Aorta (tissue), 5 donors: ENCODE measurements at places on chromosomes 11 and 22. TPM values are rescaled to one million over a fixed set of nuclear protein-coding genes. Genes with fewer than 3 reads are reported as not detected.
A peak's percentile ranks its signal among the peaks of the same experiment; 100 is the strongest.

DNA sequence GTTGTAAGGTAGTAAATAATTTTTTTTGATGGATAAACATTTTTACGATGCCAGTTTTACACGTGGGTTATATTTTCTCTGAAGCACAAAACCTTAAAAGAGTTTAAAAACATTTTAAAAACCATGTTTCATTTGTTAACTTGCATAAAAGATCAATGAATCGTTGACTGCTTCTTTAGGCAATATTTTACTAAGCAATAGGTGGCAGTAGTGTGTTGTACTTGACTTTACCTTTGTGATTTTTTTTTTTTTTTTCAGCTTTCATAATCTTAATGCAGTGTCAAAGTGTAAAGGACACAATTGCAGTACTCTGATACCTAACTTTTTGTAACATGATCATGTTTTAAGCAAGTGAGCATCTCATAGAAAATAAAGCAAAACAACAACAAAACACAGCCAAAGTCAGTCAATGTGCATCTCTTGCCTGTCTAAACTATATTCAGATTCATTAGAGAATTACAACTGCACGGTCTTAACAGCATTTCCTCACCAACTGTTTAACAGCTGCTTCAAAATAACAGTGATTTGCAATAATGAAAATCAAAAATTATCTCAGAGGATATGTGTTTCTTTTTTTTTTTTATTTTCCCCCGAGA lies 27.7 kb downstream of the DNAJC24 start:
- no peaks in the 10 kb centered on the region for H3K27me3 ChIP-seq
- H3K27ac ChIP-seq: no peak overlapping the region
- DNase-seq: no peak
- H3K36me3 ChIP-seq: no peaks in the 10 kb centered on the region
- no peaks in the 10 kb centered on the region for H3K4me1 ChIP-seq

GRCh38 chr22:27512283-27512761 lies 289.2 kb downstream of the MN1 start:
- H3K36me3 ChIP-seq: no peaks in the 10 kb centered on the region
- peaks cover 2% of the 10 kb centered on the region for H3K4me1 ChIP-seq
- H3K27me3 ChIP-seq: no peaks in the 10 kb centered on the region
- DNase-seq: peak; percentile 92
- H3K27ac ChIP-seq: no peak overlapping the region

GRCh38 chr11:8361206-8361605 lies 97.5 kb upstream of the LMO1 start:
- no peaks in the 10 kb centered on the region for H3K27me3 ChIP-seq
- H3K4me3 ChIP-seq: no peak overlapping the region
- peak; percentile 6 for DNase-seq
- no peaks in the 10 kb centered on the region for H3K36me3 ChIP-seq

- H3K36me3 ChIP-seq: no peaks in the 10 kb centered on the region
- H3K4me1 ChIP-seq: no peaks in the 10 kb centered on the region
- no peak overlapping the region for H3K4me3 ChIP-seq
- no peaks in the 10 kb centered on the region for H3K27me3 ChIP-seq
- no peak overlapping the region for H3K27ac ChIP-seq
- DNase-seq: no peak
These were observed 60.2 kb upstream of the WNT11 start for GRCh38 chr11:76266286-76267100.

The TFIP11 gene
- 24.7 TPM for total RNA-seq

The USP35 gene
- 26.8 TPM for total RNA-seq

- no peak overlapping the region for H3K4me3 ChIP-seq
- peak; percentile 86 for DNase-seq
- no peaks in the 10 kb centered on the region for H3K27me3 ChIP-seq
- no peaks in the 10 kb centered on the region for H3K4me1 ChIP-seq
These were observed 2.8 kb upstream of the LZTR1 start for GRCh38 chr22:20979243-20979809.

GRCh38 chr22:39839204-39839603 lies 54.4 kb downstream of the ENTHD1 start:
- no peak overlapping the region for H3K4me3 ChIP-seq
- no peak for DNase-seq
- no peaks in the 10 kb centered on the region for H3K27me3 ChIP-seq
- H3K4me1 ChIP-seq: no peaks in the 10 kb centered on the region

- H3K36me3 ChIP-seq: no peaks in the 10 kb centered on the region
- H3K4me3 ChIP-seq: no peak overlapping the region
- H3K27me3 ChIP-seq: no peaks in the 10 kb centered on the region
- H3K27ac ChIP-seq: no peak overlapping the region
These were observed 36.7 kb downstream of the ISX start for GRCh38 chr22:35102663-35103062.

GRCh38 chr22:26570115-26570514 lies 19.8 kb downstream of the TPST2 start:
- no peak overlapping the region for H3K4me3 ChIP-seq
- no peaks in the 10 kb centered on the region for H3K36me3 ChIP-seq
- no peaks in the 10 kb centered on the region for H3K4me1 ChIP-seq
- DNase-seq: no peak
- H3K27ac ChIP-seq: no peak overlapping the region
- H3K27me3 ChIP-seq: no peaks in the 10 kb centered on the region

DNA sequence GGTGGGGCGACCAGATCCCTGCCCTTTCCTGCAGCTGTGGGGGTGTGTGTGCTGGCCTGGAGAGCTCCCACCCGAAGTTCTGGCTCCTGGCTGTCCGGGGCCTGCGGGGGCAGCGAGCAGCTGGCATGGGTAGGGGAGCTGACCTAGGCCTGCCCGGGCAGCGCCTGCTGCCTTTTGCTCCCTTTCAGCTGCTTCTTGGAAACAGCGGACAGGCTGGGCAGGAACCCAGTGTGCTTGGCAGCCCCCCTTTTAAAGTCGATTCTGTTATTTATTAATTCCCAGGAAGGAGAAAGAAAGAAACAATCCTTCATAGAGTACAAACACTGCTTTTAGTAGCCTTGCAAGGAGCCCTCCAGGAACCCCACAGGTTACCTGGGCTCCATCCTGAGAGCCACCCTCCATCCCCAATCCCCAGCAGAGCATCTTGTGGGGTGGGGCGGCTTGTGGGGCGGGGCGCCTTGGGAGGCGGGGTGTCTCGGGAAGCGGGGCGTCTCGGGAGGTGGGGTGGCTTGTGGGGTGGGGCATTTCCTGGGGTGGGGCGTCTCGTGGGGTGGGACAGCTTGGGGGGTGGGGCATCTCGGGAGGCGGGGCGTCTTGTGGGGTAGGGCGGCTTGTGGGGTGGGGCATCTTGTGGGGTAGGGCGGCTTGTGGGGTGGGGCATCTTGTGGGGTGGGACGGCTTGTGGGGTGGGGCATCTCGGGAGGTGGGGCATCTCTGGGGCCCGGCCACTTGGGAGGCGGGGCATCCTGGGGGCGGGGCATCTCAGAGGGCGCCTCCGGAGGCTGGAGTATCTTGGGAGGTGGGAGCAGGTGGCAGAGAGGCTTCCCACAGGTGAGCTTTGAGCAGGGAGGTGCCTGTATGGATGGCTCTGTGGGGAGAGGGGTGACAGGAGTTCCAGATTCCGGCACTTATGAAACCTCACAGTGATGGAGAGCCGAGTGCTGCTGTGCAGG lies 7.0 kb downstream of the CD81 start:
- no peak overlapping the region for H3K4me3 ChIP-seq
- no peak for DNase-seq
- H3K4me1 ChIP-seq: no peaks in the 10 kb centered on the region
- H3K36me3 ChIP-seq: no peaks in the 10 kb centered on the region

DNA sequence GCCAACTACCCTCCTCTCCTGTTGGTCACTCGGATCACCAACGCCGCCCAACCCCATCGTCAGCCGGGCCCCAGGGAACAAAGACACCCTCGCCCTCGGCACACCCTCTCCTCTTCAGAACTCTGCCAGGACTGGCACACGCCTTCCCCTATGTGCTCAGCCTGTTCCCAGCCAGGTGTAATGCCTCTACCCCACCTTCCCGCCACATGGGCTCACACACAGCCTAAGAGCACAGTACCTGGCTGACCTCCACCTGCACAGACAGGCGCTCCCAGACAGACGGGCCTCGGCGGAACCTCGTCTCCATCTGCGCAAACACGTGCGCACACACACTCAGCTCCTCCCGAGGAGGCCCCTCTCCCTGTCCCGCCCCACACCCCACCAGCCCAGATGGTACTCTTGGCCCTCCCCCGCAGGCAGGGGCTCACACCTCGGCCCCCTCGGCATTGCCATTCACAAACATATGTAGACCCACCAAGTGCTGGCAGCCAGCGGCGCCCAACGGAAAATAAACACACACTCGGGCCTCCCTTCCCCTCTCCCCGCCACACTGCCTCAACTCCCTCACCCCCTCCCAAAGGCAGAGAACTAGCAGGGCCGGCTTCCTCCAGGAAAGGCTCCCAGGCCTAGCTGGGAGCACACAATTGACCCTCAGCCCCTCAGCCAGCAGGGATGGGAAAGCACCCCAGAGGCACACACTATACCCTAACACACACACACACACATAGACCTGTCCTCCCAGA lies 8.5 kb downstream of the ELFN2 start:
- H3K27ac ChIP-seq: no peak overlapping the region

The MPPED2 gene
- total RNA-seq: 7.5 TPM

The OR52H1 gene
- 0.96 TPM for total RNA-seq

DNA sequence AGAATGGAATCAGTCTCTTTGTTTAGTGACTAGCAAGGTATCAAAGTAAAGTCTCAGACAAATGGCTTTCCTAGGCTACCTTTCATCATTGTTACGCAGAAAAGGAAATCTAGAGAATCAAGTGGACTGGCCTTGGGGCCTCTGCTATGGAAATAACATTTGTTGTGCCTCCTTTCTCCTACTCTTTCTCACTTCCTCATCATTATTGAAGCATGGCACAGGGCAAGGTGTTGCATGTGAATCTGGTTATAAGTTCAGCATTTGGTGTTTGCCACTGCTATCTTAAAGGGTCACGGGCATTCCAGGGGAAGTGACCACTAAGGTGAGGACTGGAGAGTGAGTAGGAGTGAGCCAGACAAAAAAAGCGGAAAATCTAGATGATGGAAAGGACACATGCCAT lies 54.9 kb downstream of the GLYATL1 start:
- no peaks in the 10 kb centered on the region for H3K4me1 ChIP-seq
- H3K36me3 ChIP-seq: no peaks in the 10 kb centered on the region
- DNase-seq: no peak
- H3K27ac ChIP-seq: no peak overlapping the region
- peaks cover 3% of the 10 kb centered on the region for H3K27me3 ChIP-seq

The CECR2 gene
- 0.62 TPM for total RNA-seq

DNA sequence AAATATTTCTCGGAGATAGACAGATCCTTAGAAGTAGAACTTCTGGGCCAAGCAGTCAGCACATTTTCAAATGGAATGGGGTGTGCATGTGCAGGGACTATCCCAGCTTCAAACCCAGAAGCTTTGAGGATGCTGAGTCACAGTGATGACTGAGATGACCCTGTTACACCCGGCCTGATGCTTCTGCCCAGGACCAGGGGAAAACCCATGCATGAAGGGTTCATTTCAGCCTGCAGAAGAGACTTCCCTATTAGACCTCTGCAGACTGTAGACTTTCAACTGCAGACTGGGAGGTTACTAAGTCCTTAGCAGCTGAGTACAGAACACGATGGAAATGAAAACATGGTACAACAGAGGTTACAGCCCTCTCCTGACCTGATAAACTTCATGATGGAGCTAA lies 3.6 kb upstream of the OR2AT4 start:
- no peaks in the 10 kb centered on the region for H3K27me3 ChIP-seq
- no peak overlapping the region for H3K27ac ChIP-seq
- H3K36me3 ChIP-seq: no peaks in the 10 kb centered on the region
- H3K4me3 ChIP-seq: no peak overlapping the region

The HNRNPUL2 gene
- 47.2 TPM for total RNA-seq

GRCh38 chr11:30919389-30920152 lies 333.4 kb upstream of the MPPED2 start:
- H3K36me3 ChIP-seq: no peaks in the 10 kb centered on the region
- H3K4me3 ChIP-seq: no peak overlapping the region
- H3K27ac ChIP-seq: no peak overlapping the region
- no peak for DNase-seq
- H3K27me3 ChIP-seq: no peaks in the 10 kb centered on the region

- H3K27ac ChIP-seq: no peak overlapping the region
- H3K4me1 ChIP-seq: peaks cover 6% of the 10 kb centered on the region
- no peaks in the 10 kb centered on the region for H3K27me3 ChIP-seq
- H3K36me3 ChIP-seq: no peaks in the 10 kb centered on the region
- H3K4me3 ChIP-seq: no peak overlapping the region
These were observed 14.6 kb downstream of the NF2 start for GRCh38 chr22:29617922-29618629.

- H3K27ac ChIP-seq: no peak overlapping the region
- DNase-seq: no peak
- H3K36me3 ChIP-seq: no peaks in the 10 kb centered on the region
- H3K4me1 ChIP-seq: no peaks in the 10 kb centered on the region
- no peaks in the 10 kb centered on the region for H3K27me3 ChIP-seq
- H3K4me3 ChIP-seq: no peak overlapping the region
These were observed 20.6 kb downstream of the IFT27 start for GRCh38 chr22:36755316-36755715.

The FLRT1 gene
- 0.60 TPM for total RNA-seq

DNA sequence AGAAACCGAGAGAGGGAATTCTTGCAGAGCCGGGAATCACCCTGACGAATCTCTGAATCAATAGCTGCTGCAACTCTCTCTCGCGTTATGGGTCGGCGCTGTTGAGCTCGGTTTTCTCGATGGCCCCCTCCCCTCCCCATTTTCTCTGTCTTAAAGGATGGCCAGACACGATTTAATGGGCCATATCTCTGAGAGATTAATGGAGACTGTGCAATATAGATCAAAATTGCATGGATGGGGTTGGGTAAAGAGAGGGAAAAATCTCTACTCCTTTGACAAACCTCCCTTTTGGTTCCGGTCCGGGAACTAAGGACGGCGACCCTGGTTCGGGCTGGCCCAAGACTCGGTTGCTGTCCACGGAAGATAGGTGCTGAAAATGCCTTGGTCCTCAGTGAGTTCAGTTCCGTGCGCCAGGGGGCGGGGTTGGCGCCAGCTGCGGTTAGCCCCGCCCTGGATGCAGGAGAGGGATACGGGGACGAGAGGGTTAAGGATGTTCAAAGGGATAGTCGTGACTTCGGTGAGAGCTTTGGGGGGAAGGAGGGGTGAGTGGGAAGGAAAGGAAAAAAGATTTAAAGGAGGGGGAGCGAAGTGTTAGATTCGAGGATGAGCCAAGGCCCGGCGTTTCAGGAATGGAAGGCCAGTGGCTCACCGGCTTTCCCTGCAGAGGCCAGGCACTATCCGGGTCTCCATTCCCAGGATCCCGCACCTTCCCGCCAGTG lies 103.6 kb upstream of the HSD17B12 start:
- no peaks in the 10 kb centered on the region for H3K36me3 ChIP-seq
- no peaks in the 10 kb centered on the region for H3K4me1 ChIP-seq
- no peak for DNase-seq
- no peak overlapping the region for H3K27ac ChIP-seq
- no peak overlapping the region for H3K4me3 ChIP-seq
